COR-L47 (cell line): ENCODE measurements at places on chromosomes 5 and 9.

DNA sequence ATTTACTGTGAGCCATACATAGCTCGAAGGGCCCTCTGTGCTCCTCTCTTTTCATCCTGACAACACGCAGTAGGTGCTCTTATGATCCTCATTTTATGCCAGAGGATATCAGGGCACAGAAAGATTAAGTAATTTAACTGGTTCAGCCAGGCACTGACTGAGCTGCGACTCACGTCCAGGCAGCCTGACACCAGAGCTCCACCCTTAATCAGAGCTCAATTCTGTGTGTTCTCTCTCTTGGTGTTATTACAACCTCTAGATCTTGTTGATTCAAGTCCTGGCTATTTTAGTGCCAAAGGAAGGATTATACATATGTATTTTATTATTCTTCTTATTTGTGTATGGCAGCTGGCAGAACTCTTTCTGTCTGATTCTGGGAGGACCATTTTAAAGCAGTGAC is 59.7 kb downstream of the OSMR start:
- DNase-seq = no peak

- DNase-seq = no peak
These were observed 485.0 kb upstream of the EDIL3 start for GRCh38 chr5:84869675-84870074.

- no peak for DNase-seq
These were observed 48.4 kb upstream of the AFAP1L1 start for GRCh38 chr5:149223081-149223848.

DNA sequence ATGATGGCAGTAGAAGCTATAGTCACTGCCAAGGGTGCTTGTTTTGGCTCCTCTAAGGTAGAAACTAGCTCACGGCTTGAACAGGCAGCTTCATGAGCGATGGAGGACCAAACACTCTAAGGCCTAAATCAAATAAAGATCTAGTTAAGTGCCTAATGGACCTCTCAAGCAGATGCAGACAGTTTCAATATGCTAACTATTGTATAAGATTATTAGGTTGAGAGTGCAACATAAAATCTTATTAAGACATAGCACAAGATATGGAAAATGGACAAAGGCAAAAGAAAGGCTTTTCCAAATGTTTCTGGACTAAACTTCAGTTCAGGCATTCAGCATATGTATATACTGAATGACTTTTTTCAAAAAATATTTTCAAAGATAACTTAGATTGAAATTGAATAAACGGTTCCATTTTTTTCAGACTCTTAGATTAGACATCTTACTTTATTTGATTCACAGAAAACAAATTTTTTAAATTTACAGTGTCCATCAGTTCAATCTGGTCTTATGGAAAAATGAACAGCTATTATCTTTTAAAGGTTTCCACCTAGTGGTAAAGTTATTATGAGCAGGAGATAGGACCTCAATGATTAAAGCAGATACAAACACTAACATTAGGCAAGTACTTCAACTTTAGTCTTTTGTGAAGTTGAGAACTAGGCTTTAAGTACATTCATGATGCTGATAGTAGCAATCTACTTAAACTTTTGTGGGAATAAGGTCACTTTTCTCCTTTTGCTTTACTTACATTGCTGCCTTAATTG is 1167.7 kb downstream of the MAT2B start:
- no peak for DNase-seq
